ENCODE measurements at places on chromosomes 2 and 18. TPM values are rescaled to one million over a fixed set of nuclear protein-coding genes. Genes with fewer than 3 reads are reported as not detected.

GRCh38 chr2:159088906-159089305 lies 120.5 kb downstream of the TANC1 start:
- DNase-seq: no peak
- H3K36me3 ChIP-seq: no peaks in the 10 kb centered on the region
- peak overlapping the region; percentile 76 for H3K27ac ChIP-seq
- H3K4me1 ChIP-seq: peaks cover 68% of the 10 kb centered on the region

DNA sequence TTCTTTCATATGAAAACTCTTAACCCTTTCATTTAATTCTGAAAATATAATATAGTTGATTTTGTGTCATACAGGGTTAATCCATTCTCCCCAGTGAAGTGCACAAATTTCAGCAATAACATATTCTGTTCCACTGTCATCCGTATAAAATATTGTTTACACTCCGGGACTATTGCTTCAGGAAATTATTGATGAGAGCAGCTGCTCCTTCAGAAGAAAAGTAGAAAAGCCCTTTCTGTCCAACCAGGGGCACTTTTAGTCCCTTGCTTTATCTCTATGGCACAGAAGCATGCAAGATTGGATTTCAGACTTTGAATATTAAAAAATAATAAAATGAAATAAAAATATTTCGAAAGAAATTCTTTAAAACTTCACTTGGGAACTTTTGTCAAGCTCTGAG lies 535.7 kb upstream of the SLC39A10 start:
- H3K4me1 ChIP-seq: no peaks in the 10 kb centered on the region
- H3K4me3 ChIP-seq: no peak overlapping the region
- no peak overlapping the region for H3K27ac ChIP-seq
- H3K27me3 ChIP-seq: no peaks in the 10 kb centered on the region
- DNase-seq: peak; percentile 14
- H3K36me3 ChIP-seq: no peaks in the 10 kb centered on the region

DNA sequence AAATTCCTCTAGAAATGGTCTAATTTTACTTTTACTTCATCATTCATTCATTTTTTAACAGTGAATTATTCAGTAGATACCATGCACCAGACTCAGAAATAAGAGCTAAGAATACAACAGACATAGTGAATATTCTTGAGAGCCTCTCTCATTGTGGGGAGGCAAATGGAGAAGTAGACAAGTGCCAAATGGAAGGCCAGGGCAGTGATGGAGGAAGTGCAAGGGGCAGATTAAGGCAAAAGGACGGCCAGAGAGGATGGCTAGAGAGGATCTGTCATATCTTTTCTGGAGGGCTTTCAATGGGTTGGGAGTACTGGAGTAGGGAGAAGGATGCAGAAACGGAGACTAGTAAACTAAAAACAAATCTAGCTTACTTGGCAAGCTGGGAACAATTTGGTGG lies 19.0 kb upstream of the RMDN2 start:
- no peaks in the 10 kb centered on the region for H3K27me3 ChIP-seq
- no peak for DNase-seq
- H3K4me1 ChIP-seq: no peaks in the 10 kb centered on the region
- no peaks in the 10 kb centered on the region for H3K36me3 ChIP-seq
- no peak overlapping the region for H3K4me3 ChIP-seq

GRCh38 chr2:236867441-236868260 lies 218.0 kb upstream of the COPS8 start:
- H3K4me3 ChIP-seq: no peak overlapping the region
- H3K36me3 ChIP-seq: no peaks in the 10 kb centered on the region
- H3K27me3 ChIP-seq: no peaks in the 10 kb centered on the region
- DNase-seq: no peak

- no peaks in the 10 kb centered on the region for H3K27me3 ChIP-seq
- H3K4me1 ChIP-seq: no peaks in the 10 kb centered on the region
- H3K4me3 ChIP-seq: no peak overlapping the region
- H3K27ac ChIP-seq: no peak overlapping the region
- no peaks in the 10 kb centered on the region for H3K36me3 ChIP-seq
Observed at GRCh38 chr2:169349535-169349934, 12.8 kb downstream of the LRP2 start.

DNA sequence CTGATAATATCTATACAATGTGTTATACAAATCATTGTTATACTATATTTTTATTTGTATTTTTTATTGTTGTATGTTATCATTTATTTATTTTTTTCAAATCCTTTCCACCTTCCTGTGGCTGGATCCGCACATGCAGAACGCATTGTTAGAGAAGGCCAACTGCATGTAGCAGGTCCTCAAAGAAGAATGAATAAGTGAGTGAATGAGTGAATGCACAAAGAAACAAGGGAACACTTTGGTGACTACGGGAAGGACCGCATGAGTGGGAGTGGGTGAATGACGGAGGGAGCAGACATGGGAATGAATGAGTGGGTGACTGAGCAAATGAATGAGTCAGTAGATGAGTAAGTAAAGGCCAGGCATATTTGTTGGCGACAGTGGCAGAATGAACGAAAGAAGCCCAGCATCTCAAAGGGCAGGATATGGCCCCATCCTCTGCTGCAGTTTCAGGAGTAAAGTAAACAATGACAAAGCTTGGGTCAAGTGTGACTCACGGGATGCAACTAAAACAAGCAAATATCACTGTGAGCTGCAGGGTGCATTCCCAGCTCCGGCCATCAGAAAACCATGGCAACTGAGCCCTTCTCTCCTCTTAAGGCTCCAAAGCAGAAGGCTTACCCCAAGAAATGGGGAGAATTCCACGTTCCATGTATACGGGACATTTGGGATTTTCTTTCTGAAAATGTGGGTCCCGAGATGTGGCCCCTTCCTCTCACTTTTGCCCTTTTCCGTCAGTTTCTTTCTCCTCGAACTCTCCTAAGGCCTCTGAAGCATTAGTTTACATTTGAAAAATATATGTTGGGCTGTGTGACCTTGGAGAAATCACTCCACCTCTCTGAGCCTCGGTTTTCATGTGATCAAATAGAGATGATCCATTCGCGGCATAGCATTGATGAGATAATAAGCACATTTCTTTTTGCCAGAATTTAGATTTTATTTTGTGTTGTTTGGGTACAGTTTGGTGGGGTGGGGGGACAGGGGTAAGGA lies 24.5 kb downstream of the KCNF1 start:
- H3K27me3 ChIP-seq: no peaks in the 10 kb centered on the region
- H3K27ac ChIP-seq: no peak overlapping the region
- no peak for DNase-seq
- peaks cover 33% of the 10 kb centered on the region for H3K4me1 ChIP-seq
- no peak overlapping the region for H3K4me3 ChIP-seq

- H3K36me3 ChIP-seq: no peaks in the 10 kb centered on the region
- no peak for DNase-seq
- H3K27me3 ChIP-seq: no peaks in the 10 kb centered on the region
- H3K4me1 ChIP-seq: no peaks in the 10 kb centered on the region
- no peak overlapping the region for H3K27ac ChIP-seq
Observed at GRCh38 chr2:47708801-47709499, 74.0 kb upstream of the MSH6 start.

DNA sequence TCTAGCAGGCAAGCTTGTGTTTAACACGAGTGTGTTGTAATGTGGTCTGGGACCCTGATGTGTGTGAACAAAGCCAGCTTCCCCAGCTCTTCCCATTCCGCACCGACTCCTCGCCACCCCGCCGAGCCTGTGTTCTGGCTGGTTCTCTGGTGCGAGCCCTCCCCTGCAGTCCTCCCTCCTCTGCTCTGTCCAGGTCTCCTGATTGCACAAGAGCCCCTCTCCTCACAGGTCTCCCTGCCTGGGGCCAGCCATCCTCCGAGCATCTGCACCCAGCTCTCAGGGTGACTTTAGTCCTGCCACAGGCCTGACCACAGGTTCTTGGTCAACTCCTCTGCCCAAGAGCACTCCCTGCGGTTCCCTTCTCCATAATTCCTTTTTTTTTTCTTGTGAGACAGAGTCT lies 13.2 kb downstream of the SLC66A3 start:
- DNase-seq: no peak
- no peak overlapping the region for H3K4me3 ChIP-seq
- no peak overlapping the region for H3K27ac ChIP-seq
- no peaks in the 10 kb centered on the region for H3K4me1 ChIP-seq
- no peaks in the 10 kb centered on the region for H3K27me3 ChIP-seq

DNA sequence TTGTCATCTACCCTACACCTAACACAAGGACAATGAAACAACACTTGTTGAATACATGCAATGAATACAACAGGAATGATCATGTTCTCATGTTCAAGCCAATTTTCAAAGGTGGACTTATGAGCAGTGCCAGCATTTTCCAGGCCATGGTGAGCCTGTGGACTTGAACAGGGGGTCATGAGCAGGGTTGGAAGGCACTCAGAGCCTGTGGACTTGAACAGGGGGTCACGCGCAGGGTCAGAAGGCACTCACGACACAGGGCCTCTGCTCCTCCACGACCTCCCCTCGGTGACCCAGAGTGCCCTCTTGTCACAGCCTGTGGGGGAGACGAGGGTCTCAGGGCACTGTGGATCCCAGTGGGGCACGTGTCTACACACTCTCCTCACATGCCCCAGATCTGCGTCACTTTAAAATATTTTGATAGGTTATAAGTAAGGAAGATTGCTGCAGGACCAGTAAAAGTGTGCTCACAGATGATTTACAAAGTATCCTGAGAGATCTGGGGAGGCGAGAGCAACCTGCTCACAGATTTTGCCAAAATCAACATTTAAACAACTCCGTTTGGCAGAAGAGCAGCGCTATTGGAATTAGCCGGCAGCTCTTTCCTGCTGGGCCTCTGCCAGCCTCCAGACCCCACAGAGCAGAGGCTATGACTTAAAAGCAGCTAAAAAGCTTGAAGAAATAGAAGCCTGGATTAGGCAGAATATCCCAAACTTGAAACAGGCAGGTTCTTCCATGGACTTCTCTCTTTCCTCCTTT lies 121.9 kb downstream of the TMEM18 start:
- H3K36me3 ChIP-seq: no peaks in the 10 kb centered on the region
- H3K4me3 ChIP-seq: no peak overlapping the region
- peaks cover 17% of the 10 kb centered on the region for H3K4me1 ChIP-seq
- peaks cover 14% of the 10 kb centered on the region for H3K27me3 ChIP-seq

GRCh38 chr2:161134547-161135518 lies 25.4 kb upstream of the TANK start:
- H3K4me1 ChIP-seq: peaks cover 9% of the 10 kb centered on the region
- H3K36me3 ChIP-seq: no peaks in the 10 kb centered on the region
- no peak overlapping the region for H3K27ac ChIP-seq
- H3K27me3 ChIP-seq: no peaks in the 10 kb centered on the region

GRCh38 chr2:37190290-37190689 lies 1.8 kb upstream of the SULT6B1 start:
- no peak overlapping the region for H3K4me3 ChIP-seq
- no peaks in the 10 kb centered on the region for H3K4me1 ChIP-seq
- peaks cover 7% of the 10 kb centered on the region for H3K27me3 ChIP-seq

DNA sequence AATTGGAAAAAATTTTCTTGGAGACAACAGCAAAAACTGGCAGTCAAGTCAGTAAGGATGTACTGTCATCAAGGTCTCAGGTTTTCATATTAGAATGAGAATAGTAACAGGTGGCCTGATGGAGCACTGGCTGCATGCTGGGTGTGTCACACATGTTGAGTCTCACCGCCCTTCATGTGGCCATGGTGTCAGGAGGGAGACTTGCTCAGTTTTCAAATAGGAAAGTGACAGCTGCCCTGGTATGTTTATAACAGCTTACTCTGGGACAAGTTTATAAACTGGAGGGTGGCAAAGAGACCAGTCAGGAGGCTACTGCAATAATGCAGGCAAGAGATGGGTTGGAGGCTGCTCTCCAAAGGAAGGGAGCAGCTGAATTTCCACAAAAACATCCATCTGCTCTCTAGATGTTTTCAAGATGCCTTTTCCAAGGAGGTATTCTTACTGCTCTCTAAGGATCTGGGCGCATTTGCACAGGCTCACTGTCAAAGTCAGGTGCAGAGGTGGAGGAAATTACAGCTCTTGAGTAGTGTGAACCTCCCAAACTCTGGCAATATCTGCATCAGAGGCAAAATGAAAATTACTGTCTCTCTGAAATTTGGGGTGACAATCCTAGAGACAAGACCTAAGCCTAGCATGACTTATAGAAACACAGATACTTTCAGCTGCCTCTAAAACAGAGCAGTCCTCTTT lies 321.9 kb upstream of the RAB12 start:
- H3K4me1 ChIP-seq: peaks cover 23% of the 10 kb centered on the region
- H3K4me3 ChIP-seq: no peak overlapping the region
- no peaks in the 10 kb centered on the region for H3K27me3 ChIP-seq
- no peaks in the 10 kb centered on the region for H3K36me3 ChIP-seq

- H3K27me3 ChIP-seq: no peaks in the 10 kb centered on the region
- H3K36me3 ChIP-seq: no peaks in the 10 kb centered on the region
- no peaks in the 10 kb centered on the region for H3K4me1 ChIP-seq
Observed at GRCh38 chr18:73563901-73564472, 583.6 kb downstream of the FBXO15 start.

GRCh38 chr2:168190590-168191336 lies 56.6 kb downstream of the STK39 start:
- no peak for DNase-seq
- no peak overlapping the region for H3K27ac ChIP-seq
- no peak overlapping the region for H3K4me3 ChIP-seq
- H3K4me1 ChIP-seq: peaks cover 13% of the 10 kb centered on the region
- H3K27me3 ChIP-seq: no peaks in the 10 kb centered on the region

DNA sequence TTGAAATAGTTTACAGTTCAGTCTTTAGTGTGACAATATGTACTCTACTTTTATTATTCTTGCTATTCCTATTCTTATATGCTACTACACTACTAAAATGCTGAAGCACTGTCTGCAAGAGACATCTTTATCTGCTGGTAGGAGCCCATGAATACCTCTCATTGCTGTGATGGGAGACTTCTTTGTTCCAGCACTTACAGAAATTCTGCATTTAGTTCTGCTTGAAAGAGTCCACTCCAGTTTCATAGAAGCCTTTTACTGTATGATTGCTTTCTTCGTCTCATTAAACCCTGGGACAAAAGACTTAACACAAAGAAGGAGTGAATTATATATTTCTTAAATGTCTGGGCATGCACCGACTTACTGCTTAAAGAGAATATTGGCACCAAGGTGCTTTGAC lies 272.7 kb downstream of the CD226 start:
- no peaks in the 10 kb centered on the region for H3K36me3 ChIP-seq
- no peak overlapping the region for H3K4me3 ChIP-seq
- no peaks in the 10 kb centered on the region for H3K27me3 ChIP-seq
- no peak for DNase-seq
- H3K4me1 ChIP-seq: no peaks in the 10 kb centered on the region
- no peak overlapping the region for H3K27ac ChIP-seq

The IL1RN gene
- polyA plus RNA-seq: 0.75 TPM

The ABI2 gene
- polyA plus RNA-seq: 30.5 TPM

The NCKAP5 gene
- 5.2 TPM for polyA plus RNA-seq

The SRD5A2 gene
- not detected for polyA plus RNA-seq

The POTEJ gene
- not detected for polyA plus RNA-seq

The AMER3 gene
- polyA plus RNA-seq: not detected

The MROH2A gene
- polyA plus RNA-seq: not detected

The FOXI3 gene
- polyA plus RNA-seq: not detected

The SLC66A3 gene
- polyA plus RNA-seq: 12.7 TPM

The L3MBTL4 gene
- polyA plus RNA-seq: 1.9 TPM
